ENCODE measurements at places on chromosomes 6 and 20.
A peak's percentile ranks its signal among the peaks of the same experiment; 100 is the strongest.

DNA sequence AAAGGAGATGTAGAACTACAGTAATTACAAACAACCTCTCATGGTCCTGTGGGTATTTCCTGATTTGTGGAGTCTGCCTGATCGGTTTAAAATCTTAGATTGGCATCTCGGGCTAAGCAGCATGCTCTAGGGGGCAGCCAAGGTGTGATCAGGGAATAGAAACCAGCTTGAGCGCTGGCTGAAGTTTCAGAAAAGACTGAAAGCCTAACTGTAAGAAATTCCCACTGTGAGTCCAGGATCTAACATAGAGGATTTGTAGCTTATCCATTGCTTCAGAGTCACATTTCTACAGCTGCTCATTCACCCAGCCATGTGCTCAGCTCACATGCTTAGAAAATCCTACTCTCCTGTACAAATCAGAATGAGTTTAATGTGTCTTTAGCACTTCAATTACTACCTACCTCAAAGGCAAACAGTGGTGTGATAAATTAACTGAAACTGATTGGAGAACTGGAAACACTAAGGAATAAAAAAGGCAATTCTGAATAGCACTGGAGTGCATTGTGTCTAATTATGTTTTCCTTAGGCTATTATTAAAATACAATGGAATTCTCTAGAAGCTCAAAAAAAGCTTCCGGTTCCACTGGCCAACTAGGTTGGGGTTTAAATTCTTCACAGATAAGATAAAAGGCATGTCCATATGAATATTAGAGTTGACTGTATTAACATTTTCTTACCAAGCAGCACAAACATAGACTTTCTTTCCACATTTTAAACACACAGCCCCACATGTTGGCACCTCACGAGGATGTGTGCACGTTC lies 73.8 kb upstream of the MPC1 start:
- peak; percentile 33 for DNase-seq

GRCh38 chr6:157994125-157994795 lies 12.6 kb downstream of the SYNJ2 start:
- DNase-seq = no peak

- DNase-seq = no peak
Observed at GRCh38 chr20:19774135-19774933, 16.3 kb downstream of the RIN2 start.

- DNase-seq = no peak
Observed at GRCh38 chr6:44452725-44453124, 65.2 kb downstream of the CDC5L start.

GRCh38 chr6:11143394-11144371 lies 32.2 kb upstream of the ERVFRD-1 start:
- peak; percentile 96 for DNase-seq

- no peak for DNase-seq
Observed at GRCh38 chr20:56676679-56677078, 47.6 kb downstream of the TFAP2C start.

DNA sequence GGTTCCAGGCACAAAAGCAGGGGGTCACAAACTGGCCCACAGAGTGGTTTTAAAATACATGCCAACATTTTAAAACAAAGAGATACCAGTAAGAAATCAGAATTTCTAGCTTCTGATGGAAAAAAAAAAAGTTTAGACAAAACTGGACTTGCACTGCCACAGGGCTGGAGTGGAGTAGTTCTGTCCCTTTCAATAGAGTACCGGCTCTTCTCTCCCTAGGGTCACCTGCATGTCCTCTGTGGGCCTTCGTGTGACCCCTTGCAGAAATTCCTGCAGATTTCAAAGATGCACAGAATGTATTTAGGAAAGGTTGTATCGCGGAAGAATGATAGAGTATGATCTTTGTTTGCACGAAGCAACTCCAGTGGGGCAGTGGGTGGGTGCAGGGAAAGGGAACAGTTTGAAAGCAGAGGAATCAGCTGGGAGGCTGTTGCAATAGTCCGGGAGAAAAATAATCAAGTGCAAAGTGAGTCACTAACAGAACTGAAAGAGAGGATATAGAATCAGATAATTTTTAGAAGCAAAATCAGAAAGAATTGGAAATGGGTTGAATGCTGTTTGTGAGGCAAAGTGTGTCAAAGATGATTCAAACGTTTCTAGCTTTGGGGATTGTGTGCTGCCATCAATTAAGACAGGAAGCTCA lies 97.3 kb upstream of the STXBP5 start:
- DNase-seq = peak; percentile 80

- DNase-seq = no peak
Observed at GRCh38 chr6:110356778-110357177, 1.4 kb downstream of the METTL24 start.

DNA sequence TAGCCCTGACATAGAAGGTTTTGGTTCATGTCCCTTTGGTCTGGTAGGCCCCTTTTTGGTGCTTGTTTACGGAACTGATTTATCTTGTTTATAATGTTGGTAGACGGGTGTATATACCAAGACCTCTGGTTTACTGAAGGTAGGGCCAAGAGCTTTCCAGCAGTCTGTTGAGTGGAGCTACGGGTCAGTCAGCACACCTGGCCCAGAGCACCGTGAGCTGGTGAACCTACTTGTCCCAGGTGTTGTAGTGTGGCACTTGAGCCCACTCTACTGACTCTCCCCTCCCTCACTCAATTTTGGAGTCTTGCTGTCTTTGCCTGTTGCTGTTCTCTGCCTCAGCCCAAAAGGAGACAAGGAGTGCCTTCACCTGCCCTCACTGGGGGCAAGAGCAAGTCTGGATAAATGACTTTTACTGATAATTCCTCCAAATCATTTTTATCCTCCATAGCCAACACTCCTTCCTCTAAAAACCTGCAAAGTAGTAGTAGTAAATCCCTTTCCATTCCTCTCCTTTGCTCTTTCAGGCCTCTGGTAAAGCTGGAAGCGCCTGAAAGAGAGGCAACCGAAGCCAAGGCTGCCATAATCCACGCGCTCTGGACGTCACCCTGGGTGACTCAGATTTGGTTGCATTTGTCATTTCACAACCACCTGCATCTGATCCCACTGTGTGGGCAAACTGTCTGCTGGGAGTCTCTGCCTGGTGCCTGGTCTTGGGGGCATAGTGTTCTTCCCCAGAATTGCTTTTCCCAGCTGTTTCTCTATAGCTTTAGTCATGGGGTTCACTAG lies 22.2 kb downstream of the RREB1 start:
- peak; percentile 93 for DNase-seq

DNA sequence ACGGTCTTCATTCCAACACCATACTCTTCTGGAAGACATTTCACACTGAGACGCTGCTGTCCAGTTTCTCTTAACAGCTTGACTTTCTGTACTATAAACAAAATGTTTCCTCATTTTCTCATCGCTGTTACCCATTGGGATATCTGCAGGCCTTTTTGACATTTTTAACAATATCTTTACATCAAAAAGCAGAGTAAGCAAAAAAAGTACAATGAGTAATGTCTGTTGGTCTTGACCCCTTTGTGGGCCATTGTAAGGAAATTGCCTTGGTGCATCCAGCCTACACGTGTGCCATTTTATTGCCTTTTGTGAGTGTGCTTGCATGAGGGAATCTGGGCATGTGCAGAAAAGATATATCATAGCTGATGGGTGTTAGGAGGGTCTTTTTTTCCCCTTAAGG lies 129.1 kb upstream of the MANEA start:
- no peak for DNase-seq

- peak; percentile 44 for DNase-seq
Observed at GRCh38 chr20:47319517-47320252, 36.8 kb downstream of the ZMYND8 start.

DNA sequence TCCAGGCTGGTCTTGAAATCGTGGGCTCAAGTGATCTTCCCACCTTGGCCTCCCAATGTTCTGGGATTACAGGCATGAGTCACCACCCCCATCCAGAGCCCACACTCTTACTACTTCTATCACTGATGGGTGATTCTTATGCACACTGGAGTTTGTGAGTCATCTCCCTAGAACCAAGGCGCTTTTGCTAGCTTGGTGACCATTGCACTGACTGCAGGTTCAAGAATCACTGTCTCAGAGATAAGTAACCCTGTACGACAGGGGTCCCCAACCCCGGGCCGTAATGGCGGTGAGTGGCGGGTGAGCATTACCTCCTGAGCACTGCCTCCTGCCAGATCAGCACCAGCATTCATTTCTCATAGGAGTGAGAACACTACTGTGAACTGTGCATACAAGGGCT lies 118.8 kb downstream of the MAP3K7 start:
- no peak for DNase-seq

GRCh38 chr6:170117111-170117972 lies 173.5 kb downstream of the DLL1 start:
- DNase-seq = no peak

DNA sequence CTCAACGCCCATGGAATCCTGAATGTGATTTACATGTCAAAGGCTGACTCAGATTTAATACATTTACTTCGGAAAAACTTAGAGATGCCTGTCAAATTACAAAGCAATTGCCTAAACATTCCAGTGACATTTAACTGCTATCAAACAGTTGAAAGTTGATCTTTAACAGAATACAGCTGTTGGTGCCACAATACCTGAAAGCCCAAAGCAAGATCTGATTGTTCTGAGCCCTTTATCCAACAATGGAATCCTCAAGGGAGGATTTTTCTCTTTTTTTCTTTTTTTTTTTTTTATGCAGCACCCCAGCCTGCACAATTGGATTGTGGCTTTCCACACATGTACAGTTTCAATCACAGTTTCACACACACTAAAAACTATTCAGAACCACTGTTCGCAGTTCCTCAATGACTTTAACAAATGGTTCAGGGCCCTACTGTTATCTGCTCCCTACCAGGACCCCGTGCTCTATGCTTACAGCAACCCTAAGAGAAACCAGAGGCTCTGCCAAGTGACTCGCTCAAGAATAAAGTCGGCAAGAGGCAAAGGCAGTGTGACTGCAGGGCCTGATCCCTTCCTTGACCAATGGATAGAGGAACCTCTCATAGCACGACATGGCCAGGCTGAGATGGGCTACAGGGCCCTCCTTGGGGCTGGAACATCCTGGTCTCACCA lies 33.3 kb downstream of the EPB41L2 start:
- no peak for DNase-seq

DNA sequence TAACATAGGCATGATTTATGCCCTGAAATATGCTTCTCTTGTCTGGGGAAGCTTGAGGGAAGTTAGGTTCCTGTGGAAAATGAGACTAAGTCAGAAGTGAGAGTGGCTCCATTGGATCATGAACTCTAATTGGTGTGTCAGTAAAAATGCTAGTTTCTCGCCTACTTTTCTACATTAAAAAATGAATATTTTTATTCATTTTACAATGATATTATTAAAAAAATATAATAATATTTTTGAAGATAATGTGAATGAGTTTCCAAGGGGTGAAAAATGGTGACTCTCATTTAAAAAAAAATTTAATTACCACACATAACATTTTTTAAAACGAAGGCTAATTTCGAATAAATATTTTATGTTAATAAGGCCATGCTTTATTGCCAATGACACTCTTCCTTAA lies 84.2 kb downstream of the HIVEP1 start:
- DNase-seq = no peak

GRCh38 chr20:31568773-31569162 lies 36.3 kb upstream of the ID1 start:
- DNase-seq = no peak

DNA sequence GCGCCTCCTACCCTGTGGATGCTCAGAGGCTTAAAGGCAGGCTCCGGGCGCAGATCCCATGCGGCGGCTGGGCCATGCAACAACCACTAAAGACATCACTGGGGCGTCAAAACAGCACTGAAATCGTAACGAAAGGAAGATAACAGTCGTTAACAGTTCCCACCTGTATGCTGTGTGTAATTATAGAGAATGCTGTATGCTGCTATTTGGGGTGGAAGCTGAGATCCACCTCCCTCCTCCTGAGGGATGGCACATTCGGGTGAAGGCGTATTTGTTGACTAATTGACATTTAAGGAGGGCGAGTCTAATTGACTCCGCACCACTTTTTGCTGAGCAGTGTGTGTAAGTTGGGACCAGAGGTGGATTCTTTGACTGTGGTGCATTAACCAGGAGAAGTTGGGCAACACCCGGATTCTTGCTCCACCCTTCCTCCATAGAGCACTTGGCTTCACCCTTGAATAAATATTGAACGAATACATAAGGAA lies 687 bp downstream of the SLC35A1 start:
- peak; percentile 72 for DNase-seq

DNA sequence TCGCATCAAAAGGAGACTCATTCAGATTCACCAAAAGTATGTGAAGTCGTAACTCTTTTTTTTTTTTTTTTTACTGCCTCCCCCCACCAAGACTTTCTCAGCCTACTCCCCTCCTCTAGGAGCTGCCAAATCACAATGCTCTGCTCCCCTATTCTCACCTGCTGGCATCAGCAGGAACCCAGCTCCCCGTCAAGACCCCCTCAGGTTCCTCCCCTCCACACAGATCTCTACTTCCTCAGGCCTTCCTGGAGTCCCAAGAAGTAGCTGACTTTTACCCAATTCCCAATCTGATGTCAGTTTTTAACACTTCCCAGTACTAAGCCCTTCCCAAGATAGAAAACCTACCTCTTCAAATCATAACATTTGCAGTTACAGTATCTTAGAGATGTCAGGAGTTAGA lies 39.3 kb downstream of the ARHGAP18 start:
- DNase-seq = no peak

DNA sequence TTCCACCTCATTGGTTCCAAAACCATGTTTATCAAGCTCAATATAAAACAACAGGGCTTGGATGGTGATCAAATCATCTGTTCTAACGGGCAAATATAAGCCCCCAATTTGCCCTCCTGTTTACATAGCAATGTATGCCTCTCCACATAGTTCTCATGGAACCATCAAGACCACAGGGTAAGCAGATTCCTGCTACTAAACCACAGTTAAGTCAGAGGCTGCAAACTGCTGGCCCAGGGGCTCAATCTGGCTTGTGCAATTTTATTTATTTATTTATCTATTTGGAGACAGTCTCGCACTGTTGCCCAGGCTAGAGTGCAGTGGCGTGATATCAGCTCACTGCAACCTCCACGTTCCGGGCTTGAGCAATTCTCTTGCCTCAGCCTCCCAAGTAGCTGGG lies 18.9 kb upstream of the MTHFD1L start:
- DNase-seq = no peak

- DNase-seq = no peak
Observed at GRCh38 chr6:152257581-152257980, 379.6 kb downstream of the SYNE1 start.

DNA sequence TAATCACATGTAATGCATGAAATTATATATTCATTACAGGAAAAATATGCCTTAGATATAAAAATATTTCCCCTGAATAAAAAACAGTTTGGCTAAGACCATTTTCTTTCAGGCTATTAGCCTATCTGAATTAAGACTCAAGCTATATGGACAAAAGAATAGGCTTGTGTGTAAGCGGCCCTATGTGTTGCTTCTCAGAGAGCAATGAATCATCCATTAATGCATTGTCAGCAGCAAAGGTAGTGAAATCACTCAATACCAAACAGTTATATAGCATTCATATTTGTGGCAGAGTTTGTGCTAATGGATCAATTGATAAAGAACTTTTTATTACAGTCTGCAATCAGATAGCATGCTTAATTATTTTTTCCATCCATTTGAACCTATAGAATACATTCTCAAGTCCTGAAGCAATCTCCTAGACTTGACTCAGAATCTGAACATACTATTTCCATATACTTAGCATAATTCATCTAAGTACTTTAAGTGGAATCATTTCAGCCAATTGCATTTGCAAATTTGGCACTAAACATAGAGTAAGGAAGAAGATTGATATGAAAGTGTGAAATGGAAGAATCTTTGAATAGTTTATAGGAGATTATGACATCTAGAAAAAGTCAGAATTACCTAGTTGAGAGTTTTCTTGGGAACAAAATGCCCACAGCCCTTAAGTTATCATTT lies 112.2 kb downstream of the ADGRB3 start:
- DNase-seq = no peak
